ENCODE measurements at places on chromosomes 16 and 17. TPM values are rescaled to one million over a fixed set of nuclear protein-coding genes. Genes with fewer than 3 reads are reported as not detected.

The MMD gene
- total RNA-seq, result 18.7 TPM

The TP53TG3E gene
- not detected for total RNA-seq

The KRT222 gene
- 1.1 TPM for total RNA-seq

The TNFRSF13B gene
- total RNA-seq, result not detected

The GJD3 gene
- not detected for total RNA-seq

The WNT3 gene
- 0.90 TPM for total RNA-seq

The TNK1 gene
- total RNA-seq, result 1.2 TPM

The GFAP gene
- total RNA-seq, result 0.53 TPM

The DPEP3 gene
- not detected for total RNA-seq

GRCh38 chr16:68072038-68072695 lies 13.0 kb upstream of the NFATC3 start:
- DNase-seq, result no peak

- no peak for DNase-seq
Observed at GRCh38 chr17:17151055-17151454, 55.1 kb downstream of the PLD6 start.

GRCh38 chr16:2337431-2338296 lies 2.9 kb downstream of the ABCA3 start:
- no peak for DNase-seq

GRCh38 chr17:50565402-50566350 lies 5.2 kb downstream of the CACNA1G start:
- no peak for DNase-seq

DNA sequence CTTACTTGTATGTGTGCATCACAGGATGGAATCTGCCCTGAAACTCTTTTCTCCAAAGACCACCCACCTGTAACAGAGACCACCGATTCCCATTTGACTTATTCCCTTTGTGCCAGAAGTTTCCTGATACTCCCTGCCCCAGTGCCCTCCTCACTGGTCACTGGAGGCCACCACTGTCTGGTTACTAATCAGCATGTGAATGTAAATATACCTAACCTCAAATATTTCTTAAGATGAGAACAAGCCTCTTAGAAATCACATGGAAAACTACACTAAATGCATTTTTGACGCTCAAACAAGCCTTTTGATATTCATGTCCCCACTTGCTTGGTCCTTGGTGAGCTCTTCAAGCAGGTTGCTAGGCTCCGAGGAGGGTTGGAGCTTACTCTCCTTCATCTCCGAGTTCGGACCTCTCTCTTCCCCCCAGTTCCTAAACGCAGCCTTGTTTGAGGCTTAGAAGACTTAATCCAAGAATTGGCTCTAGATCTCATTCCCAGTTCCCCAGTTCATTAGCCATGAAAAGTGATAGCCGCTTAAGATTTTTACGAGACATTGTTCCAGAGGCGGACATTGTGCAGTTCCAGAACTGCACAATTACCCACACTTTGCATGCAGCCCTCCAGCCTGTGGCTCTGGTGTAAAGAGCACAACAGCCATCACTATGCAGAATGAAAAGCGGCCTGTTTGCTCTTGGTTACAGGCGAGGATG lies 579.2 kb upstream of the PSMD7 start:
- DNase-seq, result no peak

DNA sequence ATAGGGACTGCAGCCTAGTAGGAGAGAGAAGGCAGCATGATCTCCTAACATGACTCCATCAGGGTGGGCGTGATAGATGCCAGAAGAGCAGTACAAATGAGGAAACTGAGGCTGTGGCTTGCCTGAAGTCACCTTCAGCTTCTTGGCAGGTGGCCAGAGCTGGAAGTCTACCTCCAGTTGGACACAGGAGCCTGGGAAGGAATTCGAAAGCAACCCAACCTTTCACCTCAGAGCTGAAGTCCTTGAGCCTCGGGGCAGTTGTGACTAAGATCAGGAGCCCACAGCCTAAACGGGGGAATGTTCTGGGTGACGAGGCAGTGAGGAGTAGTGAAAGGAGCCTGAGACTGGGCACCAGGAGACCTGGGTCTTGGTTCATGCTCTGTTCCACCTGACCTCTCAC lies 9.4 kb upstream of the SLC52A1 start:
- DNase-seq, result no peak

DNA sequence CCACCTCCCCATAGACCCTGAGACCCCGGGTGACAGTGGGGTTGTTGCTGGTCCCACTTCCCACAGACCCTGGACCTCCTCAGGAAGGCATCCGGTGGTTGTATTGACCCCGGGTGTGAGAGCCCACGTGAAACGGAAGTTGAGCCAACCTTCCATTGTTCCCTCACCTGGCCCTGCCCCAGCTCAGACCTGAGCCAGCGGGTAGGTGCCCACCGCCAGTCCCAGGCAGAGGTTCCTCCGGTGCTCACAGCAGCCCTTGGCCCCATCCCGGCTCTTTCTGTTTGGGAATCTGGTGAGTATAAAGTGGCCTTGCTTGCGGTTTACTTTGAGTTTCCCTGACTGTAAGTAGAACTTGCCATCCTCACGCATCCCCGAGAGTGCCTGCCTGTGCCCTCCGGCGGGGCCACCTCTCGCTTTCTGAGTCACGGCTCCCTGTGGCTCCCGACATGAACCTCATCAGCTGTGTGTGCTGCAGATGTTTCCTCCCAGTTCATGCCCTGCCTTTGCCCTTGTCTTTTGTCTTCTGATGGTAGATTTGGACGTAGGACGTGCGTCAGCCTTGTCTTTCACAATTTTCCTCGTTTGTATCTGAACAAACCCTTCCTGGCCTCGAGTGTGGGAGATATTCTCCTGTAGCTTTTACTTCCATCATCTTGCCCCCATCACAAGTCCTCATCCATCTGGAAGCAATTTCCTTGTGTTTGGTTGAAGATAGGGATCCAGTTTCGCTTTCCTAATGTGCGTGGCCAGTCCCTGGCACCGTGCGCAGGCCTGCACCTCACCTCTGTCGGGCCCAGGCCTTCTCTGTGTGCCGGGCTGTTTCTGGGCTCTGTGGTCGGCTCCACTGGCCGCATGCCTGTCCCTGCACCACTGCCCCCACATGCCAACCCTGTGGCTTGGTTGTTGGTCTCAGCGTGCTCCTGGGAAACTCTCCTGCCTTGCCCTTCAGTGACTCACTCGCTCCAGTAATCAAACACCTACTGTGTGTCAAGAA lies 76.0 kb downstream of the METRNL start:
- DNase-seq, result no peak

All from urinary bladder (tissue), 4 donors.